ENCODE measurements at places on chromosomes 4 and X. TPM values are rescaled to one million over a fixed set of nuclear protein-coding genes. Genes with fewer than 3 reads are reported as not detected.

The PABPC5 gene
- not detected for total RNA-seq

The HS6ST2 gene
- 12.9 TPM for total RNA-seq

The TMEM164 gene
- total RNA-seq, result 31.1 TPM

The SMPX gene
- total RNA-seq, result not detected

The NPNT gene
- total RNA-seq, result not detected

The FAT1 gene
- total RNA-seq, result 50.2 TPM

The RAB40A gene
- 0.11 TPM for total RNA-seq

The TMSB15B gene
- 6.0 TPM for total RNA-seq

The NEUROG2 gene
- total RNA-seq, result 0.06 TPM

The TEX13D gene
- not detected for total RNA-seq

The MANBA gene
- total RNA-seq, result 13.4 TPM

All from Daoy (cell line).